ENCODE measurements at places on chromosomes 4 and X.

- DNase-seq = no peak
These were observed 4.0 kb downstream of the TCEAL8 start for GRCh38 chrX:103250977-103251376.

GRCh38 chrX:66756717-66757116, 117.8 kb upstream of the EDA2R start:
- no peak for DNase-seq

DNA sequence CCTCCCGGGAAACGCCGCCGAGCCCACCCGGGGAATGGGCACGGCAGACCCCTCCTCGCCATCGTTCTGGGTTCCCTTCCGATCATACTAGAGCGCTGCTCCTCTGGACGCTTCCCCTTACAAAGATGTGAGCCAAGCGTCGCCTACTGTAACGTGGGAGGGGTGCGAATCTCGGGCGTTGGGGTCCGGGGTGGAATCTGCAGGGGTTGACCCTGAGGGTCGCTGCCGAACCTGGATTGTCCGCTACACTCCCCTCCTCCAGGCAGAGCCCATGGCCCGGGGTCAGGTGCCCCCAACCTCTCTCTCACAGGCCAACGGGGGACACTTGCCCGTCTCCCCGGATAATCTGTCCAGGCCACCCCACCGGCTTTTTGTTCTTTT, 13.8 kb downstream of the BCOR start:
- DNase-seq = no peak

DNA sequence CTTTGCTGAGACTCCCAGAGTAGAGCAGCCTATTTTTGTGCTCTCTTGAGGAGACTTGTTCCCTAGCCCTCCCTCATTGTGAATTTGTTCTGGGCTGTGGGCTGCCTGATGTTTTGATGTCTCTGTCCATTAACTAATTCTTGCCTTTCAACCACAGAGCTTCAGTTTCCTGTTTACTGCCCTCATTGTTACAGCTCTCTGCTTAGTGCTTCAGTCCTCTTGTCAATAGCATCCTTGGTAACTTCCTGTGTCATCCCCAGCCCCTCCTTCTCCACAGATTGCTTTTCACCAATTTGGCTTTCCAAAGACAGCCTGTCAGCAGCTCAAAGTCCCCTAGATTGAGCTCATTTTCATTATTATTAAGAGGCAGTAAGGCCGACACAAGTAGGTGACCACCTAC, 69.9 kb downstream of the COX7B2 start:
- peak; percentile 40 for DNase-seq

DNA sequence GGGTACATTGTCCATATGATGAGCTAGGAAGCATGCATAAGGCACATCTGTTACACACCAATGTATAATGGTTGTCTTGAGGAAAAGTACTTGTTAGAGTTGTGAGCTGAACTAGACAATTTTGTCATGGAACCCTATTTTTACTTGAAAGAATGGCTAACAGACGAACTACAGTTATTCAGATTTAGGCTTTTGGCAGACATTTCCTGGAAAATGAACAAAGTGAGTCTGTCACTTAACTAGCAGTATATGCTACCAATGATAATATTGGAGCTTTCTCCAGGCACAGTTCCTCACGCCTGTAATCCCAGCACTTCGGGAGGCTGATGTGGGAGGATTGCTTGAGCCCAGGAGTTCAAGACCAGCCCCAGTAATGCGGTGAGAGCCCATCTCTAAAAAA, 61.9 kb upstream of the SLC25A43 start:
- no peak for DNase-seq

GRCh38 chr4:3729188-3729881, 36.9 kb upstream of the ADRA2C start:
- DNase-seq = no peak

- no peak for DNase-seq
These were observed 86.9 kb downstream of the MBNL3 start for GRCh38 chrX:132401935-132402334.

DNA sequence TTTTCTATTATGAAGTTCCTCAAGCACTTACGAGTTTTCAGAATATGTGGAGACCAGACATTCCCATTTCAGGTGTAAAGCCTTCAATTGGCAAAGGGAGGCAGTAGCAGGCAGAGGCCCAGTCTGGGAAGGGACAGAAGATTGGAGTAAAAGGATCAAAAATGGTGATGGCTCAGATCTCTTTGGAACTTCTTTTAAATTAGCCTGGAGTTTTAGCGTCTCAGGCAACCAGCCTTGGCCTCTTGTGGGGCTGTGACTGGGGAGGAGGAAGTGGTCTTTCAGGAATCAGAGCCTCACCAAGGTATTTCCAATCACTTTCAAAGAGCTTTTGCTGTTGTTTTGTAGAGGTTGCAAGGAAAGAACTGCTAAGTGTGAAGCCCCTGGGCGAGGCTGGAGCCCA, 239.1 kb downstream of the FRAS1 start:
- no peak for DNase-seq

All from head of caudate nucleus (tissue), 42 donors.